ENCODE measurements at places on chromosomes 1 and 21.

DNA sequence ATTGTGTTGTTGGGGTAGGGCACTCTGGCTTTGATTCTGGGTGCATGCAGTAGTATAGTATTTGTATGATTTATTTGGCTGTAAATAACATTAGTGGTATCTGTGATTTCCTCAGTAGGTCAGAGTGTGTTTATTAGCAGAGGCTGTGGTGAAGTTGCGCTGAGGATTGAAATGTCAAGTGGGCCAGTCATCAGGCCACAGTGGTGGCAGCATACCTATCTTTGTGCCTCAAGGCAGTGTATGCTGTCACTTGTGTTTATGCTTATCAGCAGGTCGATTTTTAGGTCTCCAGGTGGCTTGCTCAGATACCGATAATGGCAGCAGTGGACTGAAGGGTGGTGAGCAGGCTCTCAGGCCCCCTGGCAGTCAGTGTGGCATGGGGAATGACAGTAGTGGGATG lies 11.3 kb downstream of the LY9 start:
- DNase-seq, result no peak

GRCh38 chr1:213120386-213120785 lies 69.3 kb downstream of the RPS6KC1 start:
- no peak for DNase-seq

- DNase-seq, result no peak
Measured at GRCh38 chr1:172641492-172641891, 17.4 kb upstream of the FASLG start.

- DNase-seq, result no peak
Measured at GRCh38 chr1:211378844-211379243, 52.2 kb downstream of the TRAF5 start.

GRCh38 chr1:82979593-82980236 lies 1019.2 kb downstream of the TTLL7 start:
- DNase-seq, result peak; percentile 65

DNA sequence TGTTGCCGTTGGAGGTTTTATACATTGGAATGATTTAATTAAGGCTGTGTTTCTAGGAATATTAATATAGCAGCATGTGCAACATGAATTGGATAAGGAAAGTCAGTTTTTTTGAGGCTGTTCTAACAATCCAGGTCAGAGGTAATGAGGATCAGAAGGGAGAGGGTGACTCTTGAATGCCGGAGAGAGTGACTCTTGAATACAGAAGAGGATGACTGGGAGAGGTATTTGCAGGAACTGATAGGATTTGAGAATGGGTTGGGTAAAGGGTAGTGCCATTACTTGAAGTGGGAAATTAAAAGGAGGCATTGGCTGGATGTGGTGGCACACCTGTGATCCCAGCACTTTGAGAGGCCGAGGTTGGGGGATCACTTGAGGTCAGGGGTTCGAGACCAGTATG lies 55.6 kb upstream of the MACF1 start:
- no peak for DNase-seq

GRCh38 chr1:905811-906599 lies 17.7 kb upstream of the SAMD11 start:
- DNase-seq, result no peak

GRCh38 chr1:12173631-12174121 lies 6.9 kb downstream of the TNFRSF1B start:
- DNase-seq, result no peak

Data from NCI-H2107 (cell line).